ENCODE measurements at places on chromosomes 16 and 17. TPM values are rescaled to one million over a fixed set of nuclear protein-coding genes. Genes with fewer than 3 reads are reported as not detected.

HS3ST3A1 gene
- total RNA-seq = 7.1 TPM

DNA sequence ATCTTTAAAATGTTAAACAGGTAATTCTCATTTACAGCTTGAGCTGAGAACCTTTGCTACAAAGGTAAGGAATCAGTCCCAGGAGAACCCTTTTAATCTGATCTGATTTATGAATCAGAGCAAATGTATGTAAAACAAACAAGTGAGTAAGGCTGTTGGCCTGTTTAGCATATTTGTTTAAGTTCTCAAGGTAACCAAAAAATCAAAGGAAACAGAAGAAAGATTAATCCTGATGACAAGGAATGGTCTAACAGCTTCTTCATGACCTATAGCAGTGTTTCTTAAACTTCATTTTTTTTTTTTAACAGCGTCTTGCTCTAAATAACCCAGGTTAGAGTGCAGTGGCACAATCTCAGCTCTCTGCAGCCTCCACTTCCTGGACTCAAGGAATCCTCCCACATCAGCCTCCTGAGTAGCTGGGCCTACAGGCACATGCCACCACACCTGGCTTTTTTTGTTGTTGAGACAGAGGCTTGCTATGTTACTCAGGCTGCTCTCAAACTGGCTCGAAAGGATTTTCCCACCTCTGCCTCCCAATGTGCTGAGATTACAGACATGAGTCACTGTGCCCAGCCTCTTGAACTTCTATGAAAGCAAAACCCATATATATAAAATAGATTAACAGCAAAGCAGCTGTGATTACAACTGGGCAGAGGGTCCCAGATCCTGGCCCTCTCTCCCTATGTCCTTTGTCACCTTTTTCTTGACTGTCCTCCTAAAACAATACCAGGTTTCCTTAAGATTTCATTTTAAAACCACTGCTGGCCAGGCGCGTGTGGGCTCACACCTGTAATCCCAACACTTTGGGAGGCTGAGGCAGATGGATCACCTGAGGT lies 5.1 kb upstream of the JPT1 start:
- DNase-seq = peak; percentile 63

UNC13D gene
- 2.1 TPM for total RNA-seq

- no peak for DNase-seq
Observed at GRCh38 chr16:63458846-63459245, 1422.6 kb upstream of the CDH8 start.

DNA sequence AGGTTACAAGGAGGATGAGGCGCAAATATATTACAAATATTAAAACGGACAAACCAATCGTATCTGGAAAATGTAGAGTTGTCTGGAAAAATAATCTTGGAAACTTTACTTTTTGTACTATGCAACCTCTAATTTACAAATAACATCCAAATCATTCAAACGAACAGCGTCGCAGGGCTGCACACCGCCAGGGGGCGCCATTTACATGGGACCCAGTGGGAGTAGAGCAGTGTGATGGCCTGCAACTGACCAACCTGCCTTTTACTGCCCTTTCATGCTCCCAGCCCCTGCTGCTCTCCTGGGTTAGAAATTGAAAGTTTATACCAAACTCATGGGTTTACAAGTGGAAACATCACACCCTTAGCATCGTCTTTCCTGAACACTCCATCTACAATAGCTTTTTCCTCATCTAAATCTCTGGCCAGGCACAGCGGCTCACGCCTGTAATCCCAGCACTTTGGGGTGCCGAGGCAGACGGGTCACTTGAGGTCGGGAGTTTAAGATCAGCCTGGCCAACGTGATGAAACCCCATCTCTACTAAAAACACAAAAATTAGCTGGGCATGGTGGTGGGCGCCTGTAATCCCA lies 10.0 kb downstream of the PITPNC1 start:
- DNase-seq = no peak

CACNG5 gene
- total RNA-seq = not detected

DNA sequence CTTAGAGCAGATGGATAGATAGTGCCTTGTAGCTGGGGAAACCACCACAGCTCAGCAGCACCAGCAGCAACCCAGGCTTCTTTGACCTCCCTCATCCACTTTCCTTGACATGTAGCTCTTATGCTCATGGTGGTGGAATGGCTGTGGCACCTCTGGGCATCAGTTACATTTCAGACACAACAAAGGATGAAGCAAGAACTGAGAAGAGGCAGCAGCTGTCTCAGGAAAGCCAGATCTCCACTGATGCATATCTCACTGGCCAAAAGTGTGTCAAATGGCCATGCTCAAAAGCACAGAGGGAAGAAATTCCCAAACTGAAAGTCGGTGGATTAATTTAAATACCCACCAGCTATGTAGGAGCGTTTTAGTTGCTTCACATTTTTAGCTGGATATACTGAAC lies 671.4 kb upstream of the SALL1 start:
- no peak for DNase-seq

GRCh38 chr17:67078292-67078691 lies 33.9 kb downstream of the CACNG1 start:
- DNase-seq = no peak

DNA sequence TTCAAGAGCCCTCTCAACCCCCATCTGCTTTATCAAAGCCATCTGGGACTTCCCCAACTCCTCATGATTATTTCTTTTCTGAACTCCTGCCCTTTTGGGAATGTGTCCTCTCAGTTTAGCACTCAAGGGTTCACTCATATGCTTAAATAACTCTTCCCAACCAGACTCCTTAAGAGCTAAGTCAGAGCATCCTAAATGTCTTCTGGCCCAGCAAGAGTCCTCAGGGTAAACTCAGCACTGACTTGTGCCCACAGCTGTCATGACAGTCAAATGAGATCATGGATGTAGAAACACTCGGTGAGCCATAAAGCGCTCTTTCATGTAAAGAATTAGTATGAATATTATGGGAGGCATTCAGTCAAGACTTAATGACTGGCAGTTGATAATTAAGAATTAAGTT lies 85.9 kb downstream of the TEX14 start:
- no peak for DNase-seq

ARHGAP23 gene
- 47.0 TPM for total RNA-seq

KRTAP9-4 gene
- total RNA-seq = not detected

TBC1D16 gene
- 68.8 TPM for total RNA-seq

DNA sequence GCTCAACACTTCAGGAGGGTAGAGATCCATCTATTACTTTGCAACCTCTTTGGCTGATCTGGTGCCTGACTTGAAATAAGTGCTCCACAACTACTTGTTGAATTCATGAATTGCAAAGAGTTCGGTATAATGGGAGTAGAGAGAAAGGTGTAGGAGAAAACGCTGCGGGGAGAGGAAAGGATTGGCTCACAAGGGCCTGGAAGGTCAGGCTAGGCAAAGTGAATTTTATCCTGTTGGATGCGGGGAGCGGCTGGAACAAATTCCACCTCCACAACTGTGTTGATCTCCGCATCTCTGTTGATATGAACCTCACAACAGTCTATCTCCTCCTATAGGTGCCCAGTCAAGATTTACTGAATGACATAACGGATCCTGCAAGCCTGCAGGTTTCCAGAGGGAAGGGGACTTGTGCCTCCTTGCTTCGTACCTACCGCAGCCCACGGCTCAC lies 684 bp downstream of the SLX4 start:
- DNase-seq = no peak

DNA sequence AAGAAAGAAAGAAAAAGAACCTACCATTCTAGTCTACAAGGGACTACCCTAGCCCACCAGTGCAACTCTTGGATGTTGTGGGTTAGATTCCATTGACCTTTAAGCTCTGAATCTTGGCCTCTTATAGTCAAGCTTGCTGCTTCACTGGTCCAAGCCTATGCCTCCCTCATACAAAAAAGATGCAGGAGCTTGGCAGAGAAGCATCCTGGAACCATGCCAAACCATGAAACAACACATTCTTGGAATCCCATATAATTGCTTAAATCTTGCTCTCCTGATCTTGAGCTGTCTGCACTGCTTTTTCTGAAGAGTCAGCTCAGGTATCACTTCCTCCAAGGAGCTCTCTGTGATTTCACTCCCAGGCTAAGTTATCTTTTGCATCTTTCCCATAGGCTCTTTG lies 117.9 kb upstream of the GPR139 start:
- peak; percentile 29 for DNase-seq

DNA sequence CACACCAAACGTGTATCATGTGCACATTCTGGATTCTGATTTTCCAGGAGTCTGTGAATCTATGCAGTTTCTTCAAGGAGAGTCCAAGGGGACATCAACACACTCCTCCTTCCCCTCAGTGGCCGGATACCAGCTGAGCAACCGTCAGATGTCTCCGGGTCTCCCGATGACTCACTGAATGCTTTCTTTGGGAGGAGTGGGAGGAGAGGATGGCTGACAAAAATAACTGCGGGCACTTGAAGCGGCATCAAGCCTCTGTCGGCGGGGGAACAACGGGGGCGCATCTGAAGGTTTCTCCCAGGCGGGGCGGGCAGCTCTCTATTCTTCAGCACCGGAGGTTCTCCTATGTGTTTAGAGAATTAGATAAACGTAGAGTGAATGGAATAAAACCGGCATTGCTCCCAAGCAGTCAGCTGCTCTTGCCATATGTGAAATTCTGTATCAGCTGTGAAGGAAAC lies 24.6 kb upstream of the LRRC75A start:
- DNase-seq = peak; percentile 91

STXBP4 gene
- 19.2 TPM for total RNA-seq

DNA sequence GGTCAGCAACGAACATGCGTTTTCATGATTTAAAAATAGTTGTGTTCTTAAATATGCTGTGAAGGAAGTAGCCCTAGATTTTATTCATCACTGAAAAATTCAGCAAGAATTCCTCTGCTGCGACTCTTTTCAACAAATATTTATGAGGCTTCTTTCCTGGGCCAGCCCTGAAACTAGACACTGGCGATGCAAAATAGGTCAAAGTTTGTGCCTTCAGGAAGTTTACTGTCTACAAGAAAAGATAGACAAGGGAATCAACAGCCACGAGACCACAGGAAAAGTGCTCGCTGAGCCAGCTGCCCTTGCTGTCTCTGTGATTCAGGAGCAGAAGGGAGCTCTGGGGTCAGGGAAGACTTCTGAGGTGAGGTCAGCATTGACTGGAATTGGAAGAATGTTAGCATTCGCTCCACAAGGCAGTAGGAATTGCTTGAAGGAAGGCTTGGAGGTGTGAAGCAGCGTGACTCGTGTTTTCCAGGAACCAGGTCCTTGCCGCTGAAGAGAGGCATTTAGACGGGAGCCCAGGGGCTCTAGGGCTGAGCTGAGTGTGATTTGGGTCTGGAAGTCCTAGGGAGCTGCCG lies 1.9 kb upstream of the RPL26 start:
- DNase-seq = peak; percentile 91

- DNase-seq = no peak
Observed at GRCh38 chr16:66381585-66382170, 15.2 kb downstream of the CDH5 start.

DNA sequence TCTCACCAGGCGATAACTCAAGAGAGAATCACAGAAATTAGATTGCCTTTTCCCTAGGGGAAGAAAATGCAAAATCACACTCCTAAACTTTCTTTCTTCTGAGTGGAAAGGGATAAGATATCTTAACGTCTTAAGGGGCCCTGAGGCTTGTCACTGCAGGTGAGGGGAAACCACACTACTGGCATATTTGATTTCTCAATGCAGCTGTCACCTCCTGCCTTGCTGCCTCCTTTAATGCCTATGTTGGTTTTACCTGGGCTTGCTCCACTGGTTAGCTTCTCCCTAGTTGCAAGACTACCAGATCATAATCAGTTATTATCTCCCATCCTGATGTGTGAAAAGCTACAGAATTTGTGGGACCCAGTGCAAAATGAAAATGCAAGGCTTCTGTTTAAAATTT lies 4.5 kb upstream of the HERPUD1 start:
- no peak for DNase-seq

CD68 gene
- total RNA-seq = 55.7 TPM

DNA sequence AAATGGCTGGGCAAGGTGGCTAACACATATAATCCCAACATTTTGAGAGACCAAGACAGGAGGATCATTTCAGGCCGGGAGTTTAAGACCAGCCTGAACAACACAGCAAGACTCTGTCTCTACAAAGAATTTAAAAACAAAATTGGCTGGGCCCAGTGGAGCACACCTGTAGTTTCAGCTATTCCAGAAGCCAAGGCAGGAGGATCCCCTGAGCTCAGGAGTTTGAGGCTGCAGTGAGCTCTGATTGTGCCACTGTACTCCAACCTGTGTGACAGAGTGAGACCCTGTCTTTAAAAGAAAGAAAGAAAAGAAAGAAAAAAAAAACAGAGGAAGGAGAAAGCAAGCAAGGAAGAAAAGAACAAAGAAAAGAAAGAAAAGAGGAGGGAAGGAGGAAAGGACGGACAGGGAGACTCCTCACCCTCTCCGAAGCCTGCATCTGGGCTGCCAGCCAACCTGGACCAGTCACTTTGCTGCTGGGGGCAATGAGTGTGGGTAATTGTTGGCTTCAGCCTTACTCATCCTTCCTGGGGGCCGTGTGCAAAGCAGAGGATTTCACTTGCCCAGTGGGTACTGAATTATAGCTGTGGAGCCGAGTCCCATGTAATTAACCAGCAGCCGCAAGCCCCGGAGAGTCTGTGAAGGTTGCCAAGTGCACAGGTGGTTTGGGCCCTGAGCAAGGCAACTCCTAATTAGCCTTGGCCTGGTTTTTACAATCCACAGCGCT lies 6.7 kb upstream of the MT4 start:
- peak; percentile 91 for DNase-seq

DNA sequence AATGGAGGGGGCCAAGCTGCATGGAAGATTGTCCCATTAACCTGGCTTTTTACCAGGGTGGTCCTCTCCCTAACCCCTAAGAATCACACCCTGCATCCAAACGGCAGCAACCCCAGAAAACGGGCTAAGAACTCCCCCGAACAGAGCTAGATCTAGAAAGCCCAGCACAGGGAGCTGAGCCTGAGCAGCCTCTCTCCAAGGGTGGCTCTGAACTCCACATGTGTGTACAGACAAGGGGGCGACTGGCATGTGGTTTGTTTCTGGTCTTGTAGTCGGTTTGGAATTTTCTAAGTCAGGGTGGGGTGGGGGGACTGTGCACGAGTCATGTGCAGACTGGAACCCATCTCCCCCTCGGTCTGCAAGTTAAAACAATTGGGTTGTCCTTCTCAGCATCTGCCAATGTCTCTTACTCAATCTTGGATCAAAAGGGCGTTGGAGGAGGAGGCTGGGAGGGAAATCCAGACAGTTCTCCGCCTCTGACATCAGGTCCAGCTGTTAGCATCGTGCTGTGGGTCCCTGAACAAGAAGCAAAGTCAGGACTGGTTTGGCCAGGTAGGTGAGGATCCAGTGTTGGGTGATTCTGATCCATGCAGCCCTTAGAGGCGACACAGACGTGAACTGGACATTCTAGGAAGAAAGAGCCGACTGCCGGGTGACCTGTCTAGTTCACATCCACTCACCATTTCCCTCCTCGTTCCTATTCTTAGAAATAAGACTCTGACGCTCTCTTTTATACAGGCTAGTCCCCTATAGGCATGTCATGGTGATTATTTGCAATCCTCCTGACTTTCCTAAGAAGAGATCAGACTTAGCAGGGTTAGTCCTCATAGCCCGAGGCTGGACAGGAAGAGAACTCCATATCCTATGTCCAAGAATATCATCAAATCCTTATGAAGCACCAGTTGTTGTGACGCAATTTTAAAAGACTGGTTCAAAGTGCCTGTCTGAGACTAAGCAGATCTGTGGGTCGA lies 381.8 kb downstream of the SOX9 start:
- no peak for DNase-seq

TOX3 gene
- not detected for total RNA-seq
